ENCODE measurements at places on chromosomes 13 and 19.

- no peak for DNase-seq
Observed at GRCh38 chr19:46209051-46209450, 20.5 kb upstream of the IGFL1 start.

DNA sequence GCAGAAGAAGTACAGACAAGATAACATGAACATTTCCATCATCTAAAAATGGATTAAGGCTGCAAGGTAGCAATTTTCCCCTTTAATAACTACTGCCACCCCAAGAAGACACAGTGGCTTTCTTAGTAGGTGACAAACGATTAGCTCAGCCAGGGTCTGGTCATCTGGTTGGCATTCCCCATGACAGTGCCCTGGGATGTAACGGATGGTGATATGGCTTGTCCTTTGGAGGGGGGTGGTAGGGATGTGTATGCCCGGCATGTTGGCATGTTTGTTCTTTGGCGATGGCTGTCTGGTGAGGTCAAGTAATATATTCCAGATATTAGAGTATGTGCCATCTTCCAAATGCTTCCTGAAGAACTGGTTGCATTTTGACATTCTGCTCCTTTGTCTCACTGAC is 135.6 kb upstream of the ZNF536 start:
- DNase-seq = no peak

GRCh38 chr13:47999973-48000372 is 1.1 kb downstream of the SUCLA2 start:
- DNase-seq = no peak

DNA sequence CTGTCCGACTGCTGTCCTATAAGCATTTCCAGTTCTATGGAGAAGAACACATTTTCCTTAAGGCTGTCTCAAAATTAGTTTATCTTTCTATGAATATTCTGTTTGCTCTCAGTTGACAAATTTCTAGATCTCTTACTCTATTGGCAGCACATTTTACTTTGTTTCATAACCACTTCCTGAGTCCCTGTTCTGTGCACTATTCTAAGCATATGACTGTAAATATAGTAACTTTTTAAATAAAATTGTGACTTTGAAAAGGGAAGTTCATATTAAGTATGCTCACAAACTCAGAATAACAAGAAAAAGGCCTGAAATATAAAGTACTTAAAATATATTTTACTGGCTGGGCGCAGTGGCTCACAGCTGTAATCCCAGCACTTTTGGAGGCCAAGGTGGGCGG is 56.5 kb upstream of the HTR2A start:
- no peak for DNase-seq

GRCh38 chr13:41352935-41353840 is 42.1 kb downstream of the NAA16 start:
- DNase-seq = peak; percentile 70
